ENCODE measurements at places on chromosomes 7 and 10. TPM values are rescaled to one million over a fixed set of nuclear protein-coding genes. Genes with fewer than 3 reads are reported as not detected.

GRCh38 chr7:380711-381210, 90.8 kb downstream of the FOXL3 start:
- DNase-seq: no peak
- H3K36me3 ChIP-seq: no peaks in the 10 kb centered on the region
- H3K4me3 ChIP-seq: no peak overlapping the region
- H3K27ac ChIP-seq: no peak overlapping the region

- H3K27ac ChIP-seq: no peak overlapping the region
- no peak for DNase-seq
- no peaks in the 10 kb centered on the region for H3K27me3 ChIP-seq
- H3K4me3 ChIP-seq: no peak overlapping the region
- no peaks in the 10 kb centered on the region for H3K4me1 ChIP-seq
- no peaks in the 10 kb centered on the region for H3K36me3 ChIP-seq
Measured at GRCh38 chr10:93098816-93099215, 25.1 kb downstream of the CYP26A1 start.

NRP1 gene
- 99.1 TPM for total RNA-seq

NYAP1 gene
- 0.38 TPM for total RNA-seq

GRCh38 chr7:41910940-41911600, 208.2 kb upstream of the INHBA start:
- no peak overlapping the region for H3K27ac ChIP-seq
- H3K27me3 ChIP-seq: no peaks in the 10 kb centered on the region
- H3K36me3 ChIP-seq: no peaks in the 10 kb centered on the region
- H3K4me3 ChIP-seq: no peak overlapping the region

- no peaks in the 10 kb centered on the region for H3K4me1 ChIP-seq
- no peaks in the 10 kb centered on the region for H3K36me3 ChIP-seq
- no peak overlapping the region for H3K27ac ChIP-seq
- H3K27me3 ChIP-seq: no peaks in the 10 kb centered on the region
Measured at GRCh38 chr7:115410972-115411686, 489.2 kb downstream of the MDFIC start.

HGF gene
- not detected for total RNA-seq

DNA sequence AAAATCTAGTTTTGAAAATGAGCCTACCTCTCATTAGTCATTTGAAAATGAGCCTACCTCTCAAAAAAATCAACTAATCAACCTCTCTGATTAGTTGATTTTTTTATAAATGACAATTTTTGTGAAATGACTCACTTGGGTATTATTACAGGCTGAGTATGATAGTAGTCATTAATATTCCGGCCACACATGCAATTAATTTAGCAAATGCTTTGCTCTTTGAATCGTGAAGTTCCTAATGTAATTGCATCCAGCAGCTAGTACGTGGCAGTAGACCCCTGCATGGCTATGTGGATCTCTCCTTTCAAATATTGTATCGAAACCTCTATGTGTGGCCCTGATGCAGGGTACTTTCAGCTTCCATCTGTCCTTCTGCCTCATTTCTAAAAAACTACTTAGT, 245.9 kb upstream of the PHYHIPL start:
- H3K27ac ChIP-seq: no peak overlapping the region
- H3K4me3 ChIP-seq: no peak overlapping the region
- H3K36me3 ChIP-seq: no peaks in the 10 kb centered on the region

GRCh38 chr10:49620841-49621378, 7.1 kb downstream of the CHAT start:
- no peaks in the 10 kb centered on the region for H3K4me1 ChIP-seq
- H3K27ac ChIP-seq: no peak overlapping the region
- DNase-seq: no peak
- H3K36me3 ChIP-seq: no peaks in the 10 kb centered on the region
- H3K27me3 ChIP-seq: peaks cover 92% of the 10 kb centered on the region

ELAPOR2 gene
- 0.68 TPM for total RNA-seq

DNA sequence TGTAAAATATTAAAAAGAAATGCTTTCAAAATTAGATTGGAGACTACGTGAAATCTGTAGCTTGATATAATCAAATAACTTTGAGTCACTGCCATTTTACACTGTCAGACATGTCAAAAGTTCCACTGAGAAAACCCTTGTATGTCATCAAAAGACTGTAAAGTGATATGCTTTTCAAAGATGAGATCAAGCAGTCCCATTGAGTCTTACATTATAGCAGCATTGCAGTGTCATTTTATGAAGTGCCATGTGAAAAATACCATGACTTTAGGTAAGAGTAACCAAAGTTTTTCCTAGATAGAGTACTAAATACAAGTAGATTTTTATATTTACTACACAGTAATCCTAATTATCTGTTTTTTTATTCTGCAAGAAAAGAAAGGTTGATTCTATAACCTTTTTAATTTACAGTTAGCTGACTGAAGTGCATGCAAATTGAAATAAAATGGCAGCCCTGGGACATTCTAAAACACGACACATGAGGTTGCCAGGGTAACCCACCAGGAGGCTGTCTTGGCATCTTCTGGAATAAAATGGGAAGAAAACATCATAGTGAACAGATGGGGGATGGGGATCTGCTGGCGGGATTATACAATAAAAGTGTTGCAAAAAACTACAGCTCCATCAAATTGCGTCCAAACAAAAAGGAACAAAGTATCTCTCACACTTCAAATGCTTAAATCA, 91.3 kb upstream of the TMEM106B start:
- H3K4me3 ChIP-seq: no peak overlapping the region
- H3K4me1 ChIP-seq: no peaks in the 10 kb centered on the region
- no peak overlapping the region for H3K27ac ChIP-seq
- no peaks in the 10 kb centered on the region for H3K27me3 ChIP-seq
- no peaks in the 10 kb centered on the region for H3K36me3 ChIP-seq

- peaks cover 12% of the 10 kb centered on the region for H3K36me3 ChIP-seq
- DNase-seq: no peak
- H3K27me3 ChIP-seq: no peaks in the 10 kb centered on the region
- no peak overlapping the region for H3K4me3 ChIP-seq
- no peak overlapping the region for H3K27ac ChIP-seq
- H3K4me1 ChIP-seq: peaks cover 21% of the 10 kb centered on the region
Measured at GRCh38 chr7:92813390-92814024, 22.9 kb downstream of the CDK6 start.

DNA sequence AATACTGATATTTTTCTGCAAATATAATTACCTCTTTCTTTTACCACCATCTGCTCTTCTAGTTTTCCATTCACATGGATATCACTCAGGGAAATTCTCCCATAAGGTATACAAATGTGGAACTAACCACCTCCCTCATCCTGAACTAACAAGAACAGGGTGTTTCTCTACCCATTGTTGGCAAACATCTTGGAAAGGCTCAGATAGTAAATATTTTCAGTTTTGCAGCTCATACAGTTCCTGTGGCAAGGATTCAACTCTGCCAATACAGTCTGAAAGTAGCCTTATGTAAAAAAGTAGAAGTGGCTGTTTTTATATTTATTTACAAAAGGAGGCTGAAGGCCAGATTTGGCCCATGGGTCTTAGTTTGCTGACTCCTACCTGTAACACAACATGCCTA, 513.0 kb upstream of the TEX47 start:
- H3K4me3 ChIP-seq: no peak overlapping the region
- H3K4me1 ChIP-seq: no peaks in the 10 kb centered on the region
- H3K36me3 ChIP-seq: no peaks in the 10 kb centered on the region
- DNase-seq: no peak
- H3K27me3 ChIP-seq: no peaks in the 10 kb centered on the region

GRCh38 chr7:158664406-158664805, 40.2 kb downstream of the NCAPG2 start:
- H3K4me1 ChIP-seq: no peaks in the 10 kb centered on the region
- H3K27me3 ChIP-seq: no peaks in the 10 kb centered on the region
- no peak for DNase-seq
- peaks cover 10% of the 10 kb centered on the region for H3K36me3 ChIP-seq

DNA sequence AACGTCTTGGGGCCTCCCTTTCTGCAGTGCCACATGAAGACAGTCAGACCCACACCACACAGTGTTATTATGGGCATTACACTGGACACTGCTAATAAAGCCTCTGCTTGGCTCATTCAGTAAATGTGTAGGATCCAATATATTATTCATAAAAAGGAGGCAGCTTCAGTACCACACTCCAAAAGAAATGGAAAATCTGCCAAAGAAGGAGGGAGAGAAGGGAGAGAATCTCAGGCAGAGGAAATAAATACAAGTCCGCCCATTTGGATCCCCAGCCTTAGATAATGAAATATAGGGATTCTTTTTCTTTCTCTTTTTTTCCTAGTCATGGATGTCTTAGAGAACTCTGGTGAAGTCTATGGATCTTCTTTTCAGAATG, 162.2 kb downstream of the ELMO1 start:
- DNase-seq: no peak
- H3K4me3 ChIP-seq: no peak overlapping the region
- no peak overlapping the region for H3K27ac ChIP-seq
- H3K4me1 ChIP-seq: no peaks in the 10 kb centered on the region

GATA3 gene
- 8.2 TPM for total RNA-seq

DNA sequence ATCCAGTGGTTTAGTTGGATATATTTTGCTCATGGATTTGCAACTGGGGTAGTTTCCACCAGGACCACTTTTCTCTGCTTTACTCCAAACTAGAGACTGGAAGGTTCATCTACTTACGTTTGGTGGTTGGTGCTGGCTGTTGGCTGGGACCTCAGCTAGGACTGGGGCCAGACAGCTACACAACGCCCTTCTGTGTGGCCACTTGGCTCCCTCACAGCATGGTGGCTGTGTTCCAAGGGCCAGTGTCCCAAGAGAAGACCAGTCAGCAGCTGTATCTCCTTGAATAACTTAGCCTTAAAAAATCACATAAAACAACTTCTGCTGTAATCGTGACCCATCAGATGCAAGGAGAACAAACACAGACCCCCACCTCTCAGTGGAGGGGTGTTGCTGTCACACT, 4.2 kb upstream of the KCNH2 start:
- H3K27me3 ChIP-seq: peaks cover 84% of the 10 kb centered on the region
- no peak for DNase-seq
- no peaks in the 10 kb centered on the region for H3K36me3 ChIP-seq
- H3K4me1 ChIP-seq: peaks cover 1% of the 10 kb centered on the region

DNA sequence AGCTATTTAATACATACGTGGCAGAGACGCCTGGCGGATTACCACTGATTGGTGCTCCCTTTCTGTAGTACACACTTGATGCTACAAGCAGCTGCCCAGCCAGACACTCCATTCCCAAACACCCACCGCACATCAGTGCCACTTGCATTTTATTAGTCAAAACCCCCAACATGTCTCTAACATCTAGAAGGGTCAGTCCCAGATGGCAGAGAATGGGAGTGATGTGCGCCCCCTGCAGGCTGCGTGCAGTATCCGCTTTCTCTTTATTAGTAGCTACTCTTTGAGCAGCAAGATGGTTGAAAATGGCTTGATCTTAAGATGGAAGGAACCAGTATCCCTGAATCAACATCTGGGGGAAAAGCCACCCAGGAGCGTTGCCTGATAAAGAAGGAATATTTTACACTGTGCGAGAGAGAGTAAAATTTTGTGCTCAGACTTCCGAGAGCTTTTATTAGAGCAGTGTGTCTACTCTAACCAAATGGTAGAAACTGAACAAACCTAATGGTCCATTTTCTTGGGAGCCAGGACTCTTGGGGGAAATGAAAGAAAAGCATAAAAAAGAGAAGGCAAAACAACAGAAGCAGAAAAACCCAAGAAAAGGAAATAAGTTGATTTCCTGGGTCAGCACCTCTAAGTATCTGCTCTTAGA, 78.3 kb downstream of the ST8SIA6 start:
- no peak overlapping the region for H3K4me3 ChIP-seq
- no peak overlapping the region for H3K27ac ChIP-seq
- H3K4me1 ChIP-seq: no peaks in the 10 kb centered on the region
- no peaks in the 10 kb centered on the region for H3K36me3 ChIP-seq
- no peaks in the 10 kb centered on the region for H3K27me3 ChIP-seq

DNA sequence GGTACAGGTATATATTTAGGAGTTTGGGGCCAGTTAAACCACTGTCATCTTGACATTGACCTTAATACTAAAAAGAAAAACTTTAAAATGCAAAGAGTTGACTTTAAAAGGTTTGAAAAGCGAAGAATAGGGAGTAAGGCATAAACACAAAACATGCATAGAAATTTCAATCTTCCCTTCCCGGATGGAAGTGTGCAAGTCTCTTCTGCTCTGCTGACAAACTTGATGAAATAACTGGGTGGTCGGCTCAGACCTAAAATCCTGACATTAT, 3.4 kb upstream of the SPAG6 start:
- H3K4me3 ChIP-seq: no peak overlapping the region
- H3K4me1 ChIP-seq: no peaks in the 10 kb centered on the region
- peaks cover 66% of the 10 kb centered on the region for H3K27me3 ChIP-seq
- H3K27ac ChIP-seq: no peak overlapping the region

GRCh38 chr10:103569896-103570295, 76.4 kb downstream of the NEURL1 start:
- H3K4me3 ChIP-seq: no peak overlapping the region
- DNase-seq: no peak
- H3K27me3 ChIP-seq: no peaks in the 10 kb centered on the region

- no peaks in the 10 kb centered on the region for H3K36me3 ChIP-seq
- DNase-seq: no peak
- no peaks in the 10 kb centered on the region for H3K4me1 ChIP-seq
- H3K27ac ChIP-seq: no peak overlapping the region
Measured at GRCh38 chr10:116331815-116332214, 7.6 kb downstream of the CCDC172 start.

DNA sequence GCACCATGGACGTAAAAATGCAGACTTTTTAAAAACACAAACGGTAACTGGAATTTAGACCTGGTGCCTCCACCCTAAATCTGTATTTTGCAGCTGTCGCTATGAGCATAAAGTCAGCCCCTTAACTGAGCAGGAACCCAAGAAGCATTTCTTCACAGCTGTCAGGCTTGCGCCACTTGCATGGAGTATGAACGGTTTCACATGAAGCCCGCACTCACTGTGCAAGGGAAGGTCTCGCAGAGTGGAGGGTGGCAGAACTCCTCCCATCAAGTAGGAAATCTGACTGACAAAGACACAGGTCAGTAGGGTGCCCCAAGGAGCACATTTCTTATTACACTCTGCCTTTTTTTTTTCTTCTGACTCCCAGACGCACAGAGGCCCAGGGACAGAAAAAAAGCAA, 58.5 kb downstream of the ELMO1 start:
- no peaks in the 10 kb centered on the region for H3K27me3 ChIP-seq
- no peak for DNase-seq
- H3K27ac ChIP-seq: no peak overlapping the region
- no peak overlapping the region for H3K4me3 ChIP-seq
- H3K36me3 ChIP-seq: no peaks in the 10 kb centered on the region
- H3K4me1 ChIP-seq: no peaks in the 10 kb centered on the region

TRIM74 gene
- total RNA-seq: not detected

INSYN2A gene
- total RNA-seq: not detected

- H3K27ac ChIP-seq: no peak overlapping the region
- H3K4me1 ChIP-seq: no peaks in the 10 kb centered on the region
- no peaks in the 10 kb centered on the region for H3K36me3 ChIP-seq
- no peak for DNase-seq
Measured at GRCh38 chr7:87139514-87139913, 12.7 kb upstream of the DMTF1 start.

DNAJC1 gene
- 15.9 TPM for total RNA-seq

GSTO2 gene
- total RNA-seq: 26.7 TPM

SFXN2 gene
- 22.9 TPM for total RNA-seq

TSC22D4 gene
- 24.4 TPM for total RNA-seq

SGCE gene
- total RNA-seq: 33.8 TPM

- H3K36me3 ChIP-seq: no peaks in the 10 kb centered on the region
- H3K4me1 ChIP-seq: no peaks in the 10 kb centered on the region
- H3K27ac ChIP-seq: no peak overlapping the region
Measured at GRCh38 chr7:17745610-17746009, 194.7 kb downstream of the SNX13 start.

- H3K27me3 ChIP-seq: peaks cover 92% of the 10 kb centered on the region
- no peaks in the 10 kb centered on the region for H3K36me3 ChIP-seq
- H3K4me3 ChIP-seq: no peak overlapping the region
- H3K4me1 ChIP-seq: no peaks in the 10 kb centered on the region
Measured at GRCh38 chr10:113496111-113497109, 56.4 kb upstream of the HABP2 start.
